ENCODE measurements at places on chromosomes 11 and 22. TPM values are rescaled to one million over a fixed set of nuclear protein-coding genes. Genes with fewer than 3 reads are reported as not detected.

GRCh38 chr11:77106321-77106720, 3.7 kb downstream of the OMP start:
- DNase-seq: no peak

DNA sequence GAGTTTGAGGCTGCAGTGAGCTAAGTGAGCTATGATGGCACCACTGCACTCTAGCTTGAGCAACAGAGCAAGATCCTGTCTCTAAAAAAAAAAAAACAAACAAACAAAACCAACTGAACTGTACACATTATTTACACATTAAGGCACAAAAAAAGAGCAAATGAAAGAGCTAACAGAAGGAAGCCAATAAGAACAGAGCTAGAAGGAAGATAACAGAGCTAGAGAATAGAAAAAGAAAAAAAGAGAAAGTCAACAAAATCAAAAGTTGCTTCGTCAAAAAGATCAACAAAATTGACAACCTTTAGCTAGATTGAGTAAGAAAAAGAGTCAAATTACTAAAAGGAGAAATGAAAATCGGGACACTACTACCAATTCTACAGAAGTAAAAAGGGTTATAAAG, 25.0 kb downstream of the GUCD1 start:
- no peak for DNase-seq

Gene MMP3
- polyA plus RNA-seq: 0.37 TPM

- peak; percentile 98 for DNase-seq
Observed at GRCh38 chr11:8671193-8671612, 11.3 kb downstream of the TRIM66 start.

GRCh38 chr11:8408151-8408941, 144.7 kb upstream of the LMO1 start:
- DNase-seq: no peak

Gene DBX1
- 13.4 TPM for polyA plus RNA-seq

DNA sequence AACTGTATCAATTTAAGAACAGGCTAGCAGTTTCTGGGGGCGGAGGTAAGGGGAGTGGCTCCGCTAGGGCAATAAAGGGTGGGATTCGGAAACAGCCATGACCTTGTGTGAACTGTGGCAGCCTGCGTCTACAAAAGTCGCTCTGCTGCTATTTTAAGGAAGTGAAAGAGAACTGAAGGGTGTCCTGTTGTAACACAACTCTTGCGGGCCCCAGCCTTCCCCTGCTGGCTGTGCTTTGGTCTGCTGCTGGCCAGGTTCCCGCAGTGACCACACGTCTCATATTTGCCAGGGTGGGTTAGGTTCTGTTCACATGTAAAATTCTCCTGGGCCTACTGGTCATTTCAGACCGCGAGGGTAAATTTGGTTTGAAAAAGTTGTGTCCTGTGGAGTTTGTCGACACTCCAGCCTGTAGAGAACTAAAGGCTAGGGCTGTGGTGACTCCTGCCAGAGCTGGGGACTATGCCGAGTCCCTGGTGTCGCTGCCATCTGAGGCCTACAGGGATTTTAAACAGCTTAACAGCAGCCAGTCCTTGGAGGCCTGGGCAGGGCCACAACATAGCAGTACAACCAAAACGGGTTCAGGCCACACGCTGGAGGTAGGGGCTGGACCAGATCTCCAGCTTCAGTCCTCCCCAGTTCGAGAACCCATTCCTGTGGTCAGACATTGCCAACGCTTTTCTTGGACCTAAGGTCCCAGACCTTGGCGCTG, 1.1 kb upstream of the PPFIBP2 start:
- DNase-seq: peak; percentile 85

Gene BATF2
- 1.3 TPM for polyA plus RNA-seq

GRCh38 chr11:79100093-79100910, 340.5 kb downstream of the TENM4 start:
- no peak for DNase-seq

DNA sequence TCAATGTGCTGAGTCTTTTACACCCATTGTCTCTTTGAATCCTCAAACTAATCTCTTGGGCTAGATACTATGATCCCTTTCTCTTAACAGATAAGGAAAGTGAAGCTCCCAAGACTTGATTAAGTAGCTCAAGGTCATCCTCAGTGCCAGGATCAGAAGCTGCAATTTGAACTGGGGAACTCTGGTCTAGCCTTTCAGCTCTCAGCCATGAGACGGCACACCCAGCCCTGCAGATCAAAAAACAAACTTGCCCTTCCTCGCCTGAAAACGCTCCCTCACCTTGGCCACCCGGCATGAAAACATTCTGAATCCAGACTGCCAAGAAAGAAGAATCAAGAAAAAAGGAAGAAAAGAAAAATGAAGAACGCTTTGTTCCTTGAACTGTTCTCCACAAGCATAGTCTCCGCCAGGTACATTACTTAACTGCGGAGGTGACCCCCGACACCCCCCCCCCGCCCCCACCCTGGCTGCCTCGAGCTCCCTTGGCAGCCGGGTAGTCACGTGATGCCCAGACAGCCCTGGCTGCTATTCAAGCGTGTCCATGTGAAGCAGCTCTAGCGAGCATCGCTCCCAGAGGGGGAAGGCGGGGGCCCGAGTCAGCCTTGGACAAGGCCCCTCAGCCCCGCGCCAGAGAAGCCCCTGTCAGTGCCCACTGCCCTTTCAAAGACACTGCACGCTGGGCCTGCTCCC, 451.2 kb downstream of the MIAT start:
- DNase-seq: peak; percentile 68

GRCh38 chr11:86555866-86556265, 116.5 kb downstream of the ME3 start:
- peak; percentile 46 for DNase-seq

Gene CLDN5
- 50.5 TPM for polyA plus RNA-seq

Gene MPPED2
- 9.6 TPM for polyA plus RNA-seq

Gene KCNK7
- 1.3 TPM for polyA plus RNA-seq

Gene APOL4
- 21.5 TPM for polyA plus RNA-seq

- no peak for DNase-seq
Observed at GRCh38 chr11:108915666-108916065, 250.8 kb downstream of the DDX10 start.

Gene FOLR3
- 0.18 TPM for polyA plus RNA-seq

- no peak for DNase-seq
Observed at GRCh38 chr11:60307507-60308195, 19.4 kb upstream of the MS4A6E start.

Gene BDNF
- 1.9 TPM for polyA plus RNA-seq

Gene DDT
- polyA plus RNA-seq: 39.8 TPM

- DNase-seq: no peak
Observed at GRCh38 chr11:124072147-124072546, 31.0 kb upstream of the OR10G7 start.

GRCh38 chr11:45525393-45525792, 140.0 kb downstream of the CHST1 start:
- DNase-seq: no peak

DNA sequence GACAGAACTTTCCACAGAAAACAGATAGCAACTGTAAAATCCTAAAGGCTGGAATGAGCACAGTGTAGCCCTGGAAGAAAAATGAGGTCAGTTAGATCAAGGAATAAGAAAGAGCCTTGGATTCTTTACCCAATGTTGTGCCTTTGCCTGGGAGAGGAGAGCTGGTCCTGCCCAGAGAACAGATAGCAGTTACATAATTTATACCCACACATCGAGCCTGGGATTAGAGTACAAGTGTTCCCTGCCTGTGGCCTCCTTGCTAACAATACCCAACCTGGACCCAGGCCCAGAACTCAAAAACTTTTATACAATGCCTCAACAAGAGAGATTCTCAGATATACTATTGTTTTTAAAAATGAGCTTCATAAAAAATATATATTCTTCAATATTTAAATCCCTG, 1998.4 kb downstream of the LRRC4C start:
- no peak for DNase-seq

GRCh38 chr11:43681401-43681942, 934 bp downstream of the HSD17B12 start:
- peak; percentile 37 for DNase-seq

Gene CD248
- polyA plus RNA-seq: 94.6 TPM

DNA sequence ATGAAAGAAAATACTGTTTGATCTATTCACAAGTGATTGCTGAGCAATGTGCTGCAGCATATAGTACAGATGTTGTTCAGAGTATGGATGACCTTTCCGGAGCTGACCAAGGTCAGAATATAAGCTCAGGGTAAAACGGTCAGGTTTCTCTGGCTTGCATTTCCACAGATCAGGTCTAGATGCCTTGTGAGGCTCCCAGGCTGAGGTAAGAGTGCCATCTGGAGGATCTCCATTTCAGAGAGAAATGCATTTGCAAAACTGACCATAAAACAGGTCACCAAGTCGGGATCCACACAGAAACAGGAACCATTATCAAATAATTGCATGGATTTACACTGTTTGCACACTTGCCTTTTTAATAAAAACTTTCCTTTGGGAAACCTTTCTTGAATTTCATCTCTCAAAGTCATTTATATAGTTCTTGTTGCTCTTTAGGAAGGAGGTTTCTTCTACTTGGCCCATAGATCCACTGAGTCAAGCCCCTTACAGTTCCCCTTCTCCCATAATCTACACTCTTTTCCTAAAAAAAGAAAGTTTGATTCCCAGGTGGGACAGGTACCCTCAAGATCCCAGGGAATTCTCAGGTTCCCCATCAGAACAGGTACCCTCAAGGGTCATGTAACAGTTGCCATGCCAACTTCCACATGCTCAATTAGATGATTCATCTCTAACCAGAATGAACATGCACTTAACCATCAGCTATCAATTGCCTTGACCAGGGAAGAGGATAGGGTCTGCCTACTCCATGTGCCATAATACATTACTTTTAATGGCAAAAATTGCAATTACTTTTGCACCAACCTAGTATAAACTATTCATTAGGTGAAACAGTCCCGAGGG, 25.0 kb upstream of the TMPRSS5 start:
- peak; percentile 71 for DNase-seq

GRCh38 chr11:47204637-47204989, 10.2 kb upstream of the DDB2 start:
- no peak for DNase-seq

Gene APOBEC3H
- not detected for polyA plus RNA-seq

GRCh38 chr11:119743006-119743405, 14.0 kb upstream of the NECTIN1 start:
- no peak for DNase-seq

DNA sequence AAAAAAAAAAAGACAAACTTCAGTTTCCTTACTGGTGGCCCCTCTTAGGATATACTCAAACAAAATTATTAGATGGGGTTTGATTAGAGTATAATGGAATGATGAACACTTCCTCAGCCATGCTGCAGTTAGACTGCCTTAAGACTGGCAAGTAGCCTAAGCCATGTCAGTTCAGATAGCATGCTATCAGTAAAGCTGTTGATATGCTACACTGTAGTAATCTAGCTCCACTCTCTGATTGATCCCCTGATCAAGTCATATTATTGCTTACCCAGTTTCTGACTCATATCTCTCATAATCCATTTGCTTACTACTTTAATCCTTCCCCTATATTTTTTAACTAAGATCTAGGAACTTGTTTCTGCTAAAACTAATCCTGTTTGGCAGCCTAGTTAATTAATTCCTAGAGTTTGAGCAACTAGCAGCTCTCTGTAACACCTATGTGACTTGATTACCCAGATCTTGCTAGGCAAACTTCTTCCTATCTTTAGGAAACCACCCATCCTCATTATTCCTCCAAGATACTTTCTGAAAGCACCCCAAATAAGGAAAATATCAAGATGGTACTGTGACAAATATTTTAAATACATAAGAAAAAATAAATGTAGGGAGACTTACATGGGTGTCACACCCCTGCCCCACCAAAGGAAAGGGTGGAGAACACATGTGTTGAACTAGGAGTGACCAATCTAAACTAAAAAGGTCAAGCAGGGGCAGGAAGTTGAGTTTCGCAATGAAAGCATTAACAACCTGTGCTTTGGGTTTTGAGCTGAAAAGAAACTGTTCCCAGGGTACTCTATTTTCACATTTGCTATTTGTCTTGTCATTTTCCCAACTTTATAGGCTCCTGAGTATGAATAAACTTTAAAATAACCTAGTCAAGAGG, 43.2 kb downstream of the PIK3C2A start:
- DNase-seq: no peak

- no peak for DNase-seq
Observed at GRCh38 chr11:113262594-113262993, 51.8 kb upstream of the TTC12 start.

GRCh38 chr11:67266449-67267187, at the start of gene GRK2:
Gene GRK2 (plus strand): TSS chr11:67266473. CDS start chr11:67266700, 227 bp downstream.
- DNase-seq: peak; percentile 66

Gene MMP13
- 0.09 TPM for polyA plus RNA-seq

DNA sequence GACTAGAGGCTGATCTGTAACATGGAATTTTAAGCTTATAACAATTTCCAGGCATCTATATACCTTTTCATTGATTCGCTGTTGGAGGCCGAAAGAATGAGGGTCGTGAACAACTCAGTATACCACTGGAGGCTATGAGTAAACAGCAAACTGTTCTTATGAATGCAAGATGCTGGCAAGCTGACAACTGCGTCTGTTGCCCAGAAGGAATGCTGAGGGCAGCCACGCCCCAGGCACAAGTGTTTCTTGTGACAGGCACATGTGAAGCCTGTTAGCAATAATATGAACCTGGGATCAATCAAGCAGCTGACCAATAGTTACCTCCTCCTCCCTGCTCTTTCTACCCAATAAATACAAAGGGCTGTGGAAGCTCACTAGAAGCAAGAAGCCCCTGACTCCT, 15.3 kb downstream of the RTCB start:
- peak; percentile 26 for DNase-seq

DNA sequence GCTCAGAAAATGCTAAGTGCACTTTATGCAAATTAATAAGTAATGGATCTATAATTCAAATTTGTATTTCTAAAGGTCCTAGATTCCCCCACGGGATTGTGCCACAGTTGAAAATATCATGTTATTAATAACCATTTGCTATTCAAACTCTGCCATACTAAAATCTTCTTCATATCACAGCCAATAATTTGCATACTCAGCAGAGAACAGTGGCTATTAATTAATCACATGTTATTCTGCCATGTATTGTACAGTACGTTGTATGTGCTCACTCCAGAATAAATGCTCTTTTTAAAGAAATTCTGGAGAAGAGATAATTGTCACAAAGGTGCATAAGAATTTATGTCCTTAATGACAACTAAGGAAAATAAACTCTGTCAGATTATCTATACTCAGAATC, 184.9 kb upstream of the LUZP2 start:
- no peak for DNase-seq

Gene INSC
- 1.2 TPM for polyA plus RNA-seq

Gene PATE2
- not detected for polyA plus RNA-seq

Gene OR6T1
- not detected for polyA plus RNA-seq

DNA sequence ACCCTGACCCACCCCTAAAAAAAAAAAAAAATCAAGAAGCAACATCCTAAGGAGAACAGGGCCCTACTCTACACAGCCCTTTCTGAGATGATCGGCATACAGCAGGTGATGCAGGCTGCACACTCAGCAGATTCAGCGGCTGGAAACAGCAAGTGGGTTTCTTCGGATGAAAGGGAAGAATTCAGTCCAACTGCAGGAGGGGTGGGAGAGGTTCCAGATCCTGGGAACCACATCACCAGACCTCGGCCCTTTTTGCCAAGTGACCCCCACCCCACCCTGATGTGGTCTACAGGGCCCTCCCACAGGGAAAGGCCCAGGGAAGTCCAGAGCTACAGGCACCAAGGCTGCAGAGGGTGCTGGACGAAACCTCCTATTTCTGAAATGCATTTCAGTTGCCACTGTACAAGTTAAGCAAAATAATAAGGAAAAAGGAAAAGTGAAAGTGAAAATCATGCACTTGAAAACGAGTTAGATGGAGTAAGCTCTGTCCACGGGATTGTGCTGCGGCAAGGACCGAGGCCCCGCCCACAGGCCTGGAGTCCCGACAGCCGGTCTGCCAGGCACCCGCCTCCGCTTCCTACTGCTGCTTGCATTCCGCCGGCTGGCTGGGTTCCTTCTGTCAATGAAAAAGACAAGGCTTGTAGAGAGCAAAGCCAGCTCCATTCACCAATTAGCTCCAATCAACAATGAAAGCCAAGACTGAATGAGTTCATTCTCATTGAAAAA, 16.0 kb upstream of the PHLDA2 start:
- peak; percentile 94 for DNase-seq

Data from muscle of leg (tissue), 16 donors.